ENCODE measurements at places on chromosomes 4 and X.

GRCh38 chrX:11407331-11408108, 114.3 kb downstream of the AMELX start:
- no peak for DNase-seq

GRCh38 chrX:13239272-13239671, 80.6 kb downstream of the ATXN3L start:
- no peak for DNase-seq

GRCh38 chr4:53816561-53816960, 225.3 kb upstream of the LNX1 start:
- DNase-seq = no peak

GRCh38 chrX:131424895-131425294, 119.0 kb upstream of the OR13H1 start:
- DNase-seq = no peak

DNA sequence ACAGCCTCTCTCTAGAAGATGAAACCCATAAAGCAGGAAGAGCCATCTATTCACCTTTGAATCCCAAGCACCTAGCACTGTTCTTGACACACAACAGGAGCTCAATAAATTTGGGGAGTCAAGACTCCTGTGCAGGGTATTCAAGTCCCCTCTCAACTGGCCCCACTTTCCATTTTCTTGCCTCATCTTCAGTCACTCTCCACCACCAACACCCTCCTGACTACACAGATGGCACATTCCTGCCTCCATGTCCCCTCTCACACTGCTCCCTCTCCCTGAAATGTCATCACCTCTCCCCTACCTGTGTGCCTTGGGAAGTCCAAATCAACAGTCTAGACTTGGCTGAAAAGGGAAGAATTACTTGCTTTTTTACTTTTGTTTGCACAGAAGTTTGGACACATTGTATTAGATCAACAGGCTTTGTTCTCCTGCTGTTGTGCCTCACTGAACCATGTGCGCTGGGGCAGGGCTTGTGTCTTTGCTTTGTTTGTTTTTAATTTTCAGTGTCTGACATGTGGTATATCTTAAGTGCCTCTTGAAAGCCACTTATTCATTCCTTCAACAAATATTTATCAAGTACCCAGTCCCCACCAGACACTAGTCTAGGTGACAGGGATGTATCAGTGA, 85.1 kb downstream of the APBB2 start:
- DNase-seq = no peak

DNA sequence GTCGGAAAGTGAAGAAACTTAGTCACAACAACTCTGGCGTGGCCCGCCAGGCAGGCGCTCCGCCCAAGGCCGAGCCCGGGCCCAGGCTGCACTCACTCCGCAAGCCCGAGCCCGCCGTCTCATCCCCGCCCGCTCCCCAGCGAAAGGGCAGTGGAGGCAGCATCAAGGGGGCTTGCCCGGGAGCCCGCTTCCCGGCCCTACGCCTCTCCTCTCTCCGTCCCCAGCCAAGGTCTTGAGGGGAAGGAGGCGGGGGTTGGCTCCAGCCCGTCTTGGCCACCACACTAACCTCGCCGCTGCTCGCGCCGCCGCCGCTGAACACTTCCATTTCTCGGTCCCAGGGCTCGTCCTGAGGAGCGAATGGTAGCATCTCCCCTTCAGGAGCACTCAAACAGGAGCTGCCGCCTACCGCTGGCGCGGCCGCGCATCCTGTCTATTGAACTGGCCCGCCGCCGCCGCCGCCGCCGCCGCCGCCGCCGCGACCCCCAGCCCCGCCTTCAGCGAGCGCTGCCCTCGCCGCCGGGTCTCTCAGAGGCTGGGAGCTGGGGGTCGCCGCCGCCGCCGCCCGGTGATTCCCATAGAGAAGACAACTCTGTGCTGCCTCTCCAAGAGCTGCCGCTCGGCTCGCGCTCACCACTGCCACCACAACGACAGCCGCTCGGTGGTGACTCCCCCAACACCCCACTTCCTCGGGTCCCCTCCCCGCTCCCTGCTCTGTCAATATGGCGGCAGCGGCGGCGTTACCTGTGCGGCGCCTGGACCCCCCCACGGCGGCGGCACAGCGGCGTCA, at the start of gene RPS6KA6:
RPS6KA6 (minus strand) TSS at position 667 of the 787 bp plus-strand sequence; CDS start at position 367, 300 bp downstream.
- DNase-seq = no peak

DNA sequence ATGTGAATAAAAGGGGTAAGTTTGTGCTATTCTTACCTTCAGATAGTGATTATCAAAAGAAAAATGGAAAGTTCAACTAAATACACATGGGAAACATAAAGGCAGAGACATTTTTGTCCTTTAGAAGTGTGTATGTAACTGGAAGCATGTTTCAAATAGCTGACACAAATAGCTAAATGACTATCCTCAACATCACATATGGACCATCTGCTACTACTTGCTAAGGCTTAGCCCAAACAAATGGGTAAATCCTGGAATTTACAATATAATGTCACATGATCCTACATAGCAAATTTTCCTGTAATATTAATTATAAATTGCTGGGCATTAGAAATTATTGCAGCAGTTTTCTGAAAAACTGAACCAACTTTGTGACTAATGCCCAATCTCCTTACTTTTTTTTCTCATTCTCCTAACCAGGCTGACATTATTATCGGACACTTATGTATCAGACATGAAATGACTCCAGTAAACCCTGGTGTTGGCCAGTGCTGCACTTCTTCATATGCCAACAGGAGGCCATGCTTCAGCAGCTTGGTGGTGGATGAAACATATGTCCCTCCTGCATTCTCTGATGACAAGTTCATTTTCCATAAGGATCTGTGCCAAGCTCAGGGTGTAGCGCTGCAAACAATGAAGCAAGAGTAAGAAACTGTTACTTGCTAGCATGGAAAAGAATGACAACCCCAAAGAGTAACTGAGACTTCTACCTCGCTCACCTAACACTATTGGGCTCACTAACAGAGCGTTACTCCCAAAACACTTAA, 16.1 kb downstream of the AFP start:
- no peak for DNase-seq
